T-helper 22 cell (primary cell): ENCODE measurements at places on chromosomes 12 and 14.

- DNase-seq: no peak
These were observed 164.5 kb downstream of the ANO2 start for GRCh38 chr12:5780536-5780935.

- DNase-seq: no peak
These were observed 41.3 kb downstream of the CCNK start for GRCh38 chr14:99522457-99522891.

DNA sequence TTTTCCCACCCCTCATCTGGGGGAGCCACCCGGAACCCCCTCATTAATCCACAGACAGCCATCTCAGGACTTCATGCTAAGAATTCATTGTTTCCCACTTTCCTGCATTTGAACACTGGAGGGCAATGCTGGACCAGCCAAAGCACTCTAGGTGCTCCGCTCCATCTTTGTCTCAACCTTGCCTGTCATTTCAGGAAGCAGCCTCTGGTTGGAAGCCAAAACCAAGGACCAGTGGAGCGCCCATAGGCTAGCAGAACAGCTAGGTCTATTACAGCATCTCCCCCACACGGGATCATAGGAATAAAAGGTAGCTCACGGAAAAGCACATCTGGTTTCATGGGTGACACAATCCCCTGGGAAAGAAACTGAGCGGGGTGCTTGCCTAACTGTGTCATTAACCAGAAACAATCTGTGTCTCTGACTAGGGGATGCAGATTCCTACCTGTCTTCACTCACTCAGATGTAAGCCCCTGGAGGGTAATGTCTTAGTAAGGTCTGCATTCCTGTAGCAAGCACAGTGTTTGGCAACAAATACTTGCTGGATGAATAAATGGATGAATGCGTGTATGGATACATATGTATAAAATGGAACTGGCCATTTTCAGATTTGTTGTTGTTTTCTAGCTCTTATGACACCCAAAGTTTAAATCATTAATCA lies 197.0 kb downstream of the DAD1 start:
- no peak for DNase-seq

- DNase-seq: no peak
These were observed 451.9 kb upstream of the FBXO33 start for GRCh38 chr14:39884091-39884490.

DNA sequence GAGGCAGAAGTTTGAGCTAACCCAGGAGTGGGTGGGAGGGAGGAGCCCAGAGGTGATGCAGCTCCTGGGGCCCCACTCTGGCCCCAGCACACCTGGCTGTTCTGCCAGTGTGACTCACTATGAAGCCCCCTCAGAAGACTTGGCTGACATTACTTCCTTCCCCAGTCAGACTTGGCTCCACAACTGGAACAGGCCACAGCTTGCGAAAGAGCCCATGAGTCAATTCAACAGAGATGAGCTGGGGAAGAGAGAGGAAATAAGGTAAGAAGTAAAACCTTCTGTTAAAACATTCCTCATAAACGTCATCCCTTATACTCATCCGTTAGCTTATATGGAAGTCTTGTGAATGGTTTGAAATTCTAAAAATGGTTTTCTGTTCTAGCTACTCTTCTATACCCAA lies 245.9 kb downstream of the ADAMTS20 start:
- no peak for DNase-seq

- no peak for DNase-seq
These were observed 27.9 kb downstream of the ACTN1 start for GRCh38 chr14:68951035-68951797.

DNA sequence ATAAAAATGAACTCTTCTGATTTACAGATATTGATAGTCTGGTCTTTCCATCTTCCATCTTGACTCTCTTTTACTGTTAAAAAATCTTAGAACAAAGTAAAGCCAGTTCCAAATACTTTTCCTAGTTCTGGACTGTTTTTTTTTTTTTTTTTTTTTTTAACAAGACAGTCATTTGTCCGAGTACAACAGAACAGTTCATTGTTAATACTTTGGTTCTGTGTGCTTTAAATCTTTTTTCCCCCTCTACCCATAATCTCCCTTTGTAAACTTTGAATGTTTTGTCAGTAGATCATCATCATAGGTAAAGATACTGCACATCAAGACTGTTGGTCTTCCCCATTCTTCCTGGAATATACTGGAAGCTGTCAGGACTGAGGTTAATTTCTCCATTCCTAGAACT lies 38.0 kb downstream of the ADIPOR2 start:
- no peak for DNase-seq

- DNase-seq: no peak
These were observed 80.8 kb downstream of the C14orf132 start for GRCh38 chr14:96119947-96120346.

GRCh38 chr12:84738481-84738972 lies 174.1 kb downstream of the SLC6A15 start:
- DNase-seq: no peak

DNA sequence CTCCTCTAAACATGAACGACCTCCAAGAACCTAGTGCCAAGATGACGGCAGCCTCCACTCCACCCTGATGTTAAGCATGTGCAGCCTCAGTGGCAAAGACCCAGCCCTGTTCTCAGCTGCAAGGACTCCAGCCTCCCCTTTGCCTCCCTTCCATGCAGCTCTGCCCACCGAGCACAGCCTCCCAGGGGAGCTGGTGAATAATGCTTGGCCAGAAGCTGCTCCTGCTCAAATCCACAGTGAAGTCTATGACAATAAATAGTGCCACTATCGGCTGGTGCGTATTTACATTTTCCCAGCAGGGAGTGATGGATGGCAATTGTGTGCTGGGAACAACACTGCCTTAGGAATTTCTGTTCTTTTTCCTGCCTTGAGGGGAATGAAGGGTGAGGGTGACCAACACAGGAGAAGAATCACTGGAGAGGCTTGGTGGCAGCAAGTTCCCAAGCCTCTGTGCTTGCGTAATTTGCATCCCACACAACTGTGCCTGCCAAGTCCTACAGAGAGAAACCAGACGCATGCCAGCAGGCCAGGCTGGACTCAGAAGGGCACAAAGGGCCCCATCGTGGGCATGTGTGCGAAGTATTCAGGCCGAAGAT lies 29.9 kb upstream of the TC2N start:
- no peak for DNase-seq

DNA sequence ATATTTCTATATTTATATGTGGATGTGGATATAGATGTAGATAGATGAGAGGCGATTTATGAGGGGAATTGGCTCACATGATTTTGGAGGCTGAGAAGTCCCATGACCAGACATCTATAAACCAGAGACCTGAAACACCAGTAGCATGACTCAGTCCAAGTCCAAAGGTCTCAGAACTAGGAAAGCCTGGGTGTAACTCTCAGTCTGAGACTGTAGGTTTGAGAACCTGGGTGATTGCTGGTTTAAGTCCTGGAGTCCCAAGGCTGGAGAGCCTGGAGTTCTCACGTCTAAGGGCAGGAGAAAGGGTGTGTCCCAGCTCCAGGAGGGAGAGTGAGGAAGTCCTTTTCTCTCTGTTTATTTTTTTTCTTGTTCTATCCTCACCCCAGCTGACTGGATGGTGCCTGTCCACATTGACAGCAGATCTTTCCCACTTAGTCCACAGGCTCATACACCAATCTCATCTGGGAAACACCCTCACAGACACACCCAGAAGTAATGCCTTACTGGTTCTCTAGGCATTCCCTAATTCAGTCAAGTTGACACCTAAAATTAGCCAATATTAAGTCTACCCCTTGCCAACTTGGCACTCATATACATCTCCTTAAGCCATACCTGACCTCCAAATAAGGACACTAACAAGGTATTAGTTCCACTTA lies 45.4 kb downstream of the EMP1 start:
- no peak for DNase-seq

- DNase-seq: no peak
These were observed 138.1 kb upstream of the LMNTD1 start for GRCh38 chr12:25690996-25691864.

DNA sequence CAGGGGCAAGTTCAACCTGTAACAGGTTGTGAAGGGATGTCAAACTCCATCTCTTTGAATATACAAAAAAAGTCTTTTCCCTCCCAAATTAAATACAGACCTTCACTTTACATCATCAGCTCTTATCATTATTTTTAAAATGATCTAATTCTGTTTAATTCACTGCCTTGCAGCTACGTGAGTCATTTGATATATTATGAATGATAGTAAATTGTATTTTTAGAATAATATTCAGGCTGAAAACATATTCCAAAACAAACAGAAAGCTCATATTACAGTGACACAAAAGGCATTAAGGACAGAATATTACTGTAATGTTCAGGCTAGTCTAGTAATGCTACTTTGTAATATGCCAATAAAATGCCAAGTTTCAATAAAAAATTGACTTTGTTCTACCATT lies 53.3 kb downstream of the BCAT1 start:
- no peak for DNase-seq

DNA sequence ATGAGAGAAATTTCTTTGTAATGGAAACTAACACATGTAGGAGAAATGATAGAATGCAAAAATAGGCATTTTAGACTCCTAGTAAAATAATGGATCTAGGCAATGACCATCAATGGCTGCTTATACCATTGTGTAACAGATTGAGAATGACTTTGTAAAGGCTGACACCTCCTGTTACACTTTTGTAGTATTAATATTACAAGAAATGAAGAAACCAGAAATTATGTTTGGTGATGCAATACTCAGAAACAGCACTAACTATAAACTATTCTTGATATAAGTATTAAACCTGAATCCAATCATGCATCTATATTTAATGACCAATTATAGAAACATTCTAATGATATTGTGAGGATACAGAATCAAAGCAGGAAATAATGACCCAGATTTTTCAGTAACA lies 108.5 kb upstream of the CNTN1 start:
- no peak for DNase-seq

- no peak for DNase-seq
These were observed 168.1 kb downstream of the SLC38A4 start for GRCh38 chr12:46657453-46658411.

DNA sequence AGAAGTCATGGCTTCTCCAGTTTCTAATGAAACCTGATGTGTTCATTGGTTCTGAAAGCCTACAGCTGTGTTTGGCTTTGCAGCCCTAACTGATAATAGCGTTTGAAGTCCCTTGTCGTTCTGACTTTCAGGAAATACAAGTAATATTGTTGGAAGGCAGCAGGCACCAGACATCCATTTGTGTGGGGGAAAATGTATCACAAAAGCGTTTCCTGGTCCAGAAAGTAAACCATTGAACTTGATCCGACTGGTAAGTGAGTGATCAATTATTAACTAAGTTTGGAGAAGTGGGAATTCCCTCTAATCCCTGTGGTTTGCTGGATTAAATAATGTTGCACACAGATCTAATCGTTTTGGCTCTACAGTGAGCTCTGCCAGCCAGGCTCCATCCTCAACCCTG lies 77.3 kb upstream of the LTA4H start:
- no peak for DNase-seq

DNA sequence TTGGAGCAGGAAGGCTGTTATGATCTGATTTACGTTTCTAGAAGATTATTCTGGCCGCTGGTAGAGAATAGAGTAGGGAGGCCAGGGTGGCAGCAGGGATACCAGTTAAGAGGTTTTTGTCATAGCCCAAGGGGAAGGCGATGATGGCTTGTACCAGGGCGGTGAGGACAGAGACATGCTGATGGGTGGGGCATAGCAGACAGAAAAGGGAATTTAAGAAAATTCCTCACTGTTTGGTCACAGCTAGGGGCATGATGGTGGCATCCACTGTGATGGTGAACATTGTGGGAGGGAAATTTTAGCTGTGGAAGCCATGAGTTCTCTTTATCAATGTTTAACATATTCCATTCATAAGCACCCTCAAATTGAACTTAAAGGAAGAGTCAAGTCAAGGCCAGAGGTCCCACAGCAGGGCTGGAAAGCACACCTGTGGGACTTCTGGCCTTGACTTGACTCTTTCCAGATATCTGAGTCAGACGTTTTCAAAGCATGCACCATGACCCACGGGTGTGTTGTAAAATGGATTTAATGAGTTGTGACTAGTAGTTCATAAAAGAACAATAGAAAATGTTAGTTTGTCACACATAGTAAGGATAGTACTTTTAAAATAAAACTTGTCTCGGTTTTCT lies 134.6 kb downstream of the CHST11 start:
- DNase-seq: no peak

GRCh38 chr12:31406345-31406744 lies 80.4 kb upstream of the SINHCAF start:
- no peak for DNase-seq

- no peak for DNase-seq
These were observed 230.5 kb upstream of the EGLN3 start for GRCh38 chr14:34181338-34181737.

GRCh38 chr14:102731871-102732800 lies 45.1 kb upstream of the TRAF3 start:
- DNase-seq: no peak

- no peak for DNase-seq
These were observed 89.6 kb downstream of the TTC7B start for GRCh38 chr14:90726656-90727055.

DNA sequence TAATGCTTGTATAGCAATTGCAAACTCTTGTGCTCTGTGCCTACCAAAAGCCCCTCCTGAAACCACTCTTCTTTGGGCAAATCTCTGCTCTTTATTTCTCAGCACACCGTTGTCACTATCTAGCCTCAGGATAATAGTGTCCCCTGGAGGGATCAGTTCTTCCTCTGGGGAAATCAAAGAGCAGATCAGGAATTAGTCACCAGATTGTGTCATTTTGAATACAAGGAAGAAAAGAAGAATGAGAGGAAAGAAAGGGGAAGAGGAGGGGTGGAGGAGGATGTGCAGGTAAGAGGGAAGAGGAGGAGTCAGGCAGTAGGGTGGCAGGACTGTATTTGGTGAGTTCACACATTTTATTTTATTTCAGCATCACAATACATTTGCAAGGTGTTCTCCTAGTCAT lies 256.4 kb downstream of the GRIN2B start:
- no peak for DNase-seq

GRCh38 chr12:69873429-69873828 lies 48.4 kb downstream of the MYRFL start:
- no peak for DNase-seq

DNA sequence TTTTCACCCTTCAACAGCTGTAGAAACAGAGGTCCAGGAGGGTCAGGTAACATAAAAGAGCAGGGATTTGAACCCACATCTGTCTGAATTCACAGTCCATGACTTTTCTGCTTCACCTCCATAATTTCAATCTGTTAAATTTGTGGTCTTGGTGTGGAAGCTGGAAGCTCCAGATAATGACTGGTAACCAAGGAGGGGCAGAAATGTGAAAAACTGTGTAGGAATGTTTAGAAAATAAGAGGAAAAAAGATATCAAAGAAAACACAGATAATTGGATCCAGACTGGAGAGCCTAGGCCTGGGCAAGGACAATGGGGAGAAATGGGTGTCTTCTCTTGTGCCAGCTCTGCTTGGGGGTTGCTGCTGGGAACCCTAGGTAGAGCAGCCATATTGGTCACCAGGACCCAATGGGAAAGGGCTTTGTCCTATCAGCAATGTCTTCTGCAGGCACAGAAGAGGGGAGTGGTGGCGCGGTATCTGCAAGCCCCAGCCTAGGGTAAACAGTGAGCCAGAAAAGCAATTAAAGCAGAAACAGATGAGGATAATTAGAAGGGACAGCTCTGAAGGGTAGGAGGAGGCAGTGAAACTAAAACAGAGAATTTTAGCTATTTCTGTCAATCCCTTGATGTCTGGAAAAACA lies 54.3 kb upstream of the CCDC91 start:
- no peak for DNase-seq
